ENCODE measurements at places on chromosomes 7 and 10.

DNA sequence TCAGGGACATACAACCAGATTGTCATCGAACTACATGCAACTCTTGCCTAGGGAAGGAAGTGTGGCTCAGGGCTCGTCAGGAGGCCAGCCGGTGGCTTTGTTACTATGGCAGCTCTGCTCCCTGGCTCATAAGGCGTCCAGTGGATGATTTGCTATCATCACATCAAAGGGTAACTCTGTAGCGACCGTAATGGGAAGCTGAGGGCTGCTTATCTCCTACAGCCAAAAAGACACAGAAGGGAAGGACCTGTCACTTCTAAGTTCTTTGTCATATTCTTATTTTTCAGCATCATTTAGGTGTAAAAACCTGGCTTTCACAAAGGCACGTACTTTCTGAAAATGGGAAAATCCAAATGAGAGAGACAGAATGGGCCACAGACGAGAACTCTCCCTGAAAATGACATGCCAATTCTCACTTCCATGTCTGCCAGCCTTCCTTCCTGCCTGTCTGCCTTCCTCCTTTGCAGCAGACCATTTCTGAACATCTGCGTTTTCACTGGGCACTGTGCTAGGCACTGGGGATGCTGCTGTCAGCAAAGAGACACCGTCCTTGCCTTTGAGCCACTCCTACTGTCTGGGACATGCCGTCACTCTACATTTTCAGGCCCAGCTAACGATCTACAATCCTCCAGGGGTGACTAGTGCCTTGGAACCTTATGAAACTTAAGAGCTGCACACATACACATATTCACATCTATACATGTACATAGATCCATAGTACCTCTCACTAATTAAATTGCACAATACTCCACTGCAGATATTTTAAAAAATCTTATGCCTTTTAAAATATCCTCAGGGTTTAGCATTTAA is 26.9 kb downstream of the ENKUR start:
- DNase-seq: no peak

- DNase-seq: no peak
Observed at GRCh38 chr10:105506262-105506661, 865.2 kb downstream of the SORCS3 start.

DNA sequence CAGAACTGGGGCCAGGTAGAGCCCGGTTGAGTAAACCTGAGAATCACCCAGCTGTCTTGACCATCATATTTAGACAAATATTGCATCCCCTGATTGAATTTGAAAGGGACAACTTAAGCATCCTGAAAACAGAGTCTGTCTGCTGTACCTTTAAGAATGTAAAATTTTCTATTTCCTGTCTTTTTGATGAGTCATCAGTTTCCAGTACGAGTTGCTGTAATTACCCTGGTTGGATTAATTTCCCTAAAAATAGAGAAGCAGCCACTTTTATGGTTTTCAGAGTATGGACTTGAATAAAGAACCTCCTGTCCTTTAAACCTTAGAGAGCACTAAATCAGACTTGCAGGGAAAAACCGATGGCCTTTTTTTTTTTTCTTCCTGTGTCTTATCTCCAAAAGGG is 164.6 kb upstream of the SH2B2 start:
- DNase-seq: peak; percentile 74

GRCh38 chr10:110033701-110034235 is 26.0 kb downstream of the ADD3 start:
- DNase-seq: no peak

- no peak for DNase-seq
Observed at GRCh38 chr7:66379542-66380160, 174.5 kb downstream of the TPST1 start.

- no peak for DNase-seq
Observed at GRCh38 chr7:109256762-109257560, 687.3 kb downstream of the DNAJB9 start.

- DNase-seq: no peak
Observed at GRCh38 chr7:113143486-113144257, 25.3 kb upstream of the SMIM30 start.

DNA sequence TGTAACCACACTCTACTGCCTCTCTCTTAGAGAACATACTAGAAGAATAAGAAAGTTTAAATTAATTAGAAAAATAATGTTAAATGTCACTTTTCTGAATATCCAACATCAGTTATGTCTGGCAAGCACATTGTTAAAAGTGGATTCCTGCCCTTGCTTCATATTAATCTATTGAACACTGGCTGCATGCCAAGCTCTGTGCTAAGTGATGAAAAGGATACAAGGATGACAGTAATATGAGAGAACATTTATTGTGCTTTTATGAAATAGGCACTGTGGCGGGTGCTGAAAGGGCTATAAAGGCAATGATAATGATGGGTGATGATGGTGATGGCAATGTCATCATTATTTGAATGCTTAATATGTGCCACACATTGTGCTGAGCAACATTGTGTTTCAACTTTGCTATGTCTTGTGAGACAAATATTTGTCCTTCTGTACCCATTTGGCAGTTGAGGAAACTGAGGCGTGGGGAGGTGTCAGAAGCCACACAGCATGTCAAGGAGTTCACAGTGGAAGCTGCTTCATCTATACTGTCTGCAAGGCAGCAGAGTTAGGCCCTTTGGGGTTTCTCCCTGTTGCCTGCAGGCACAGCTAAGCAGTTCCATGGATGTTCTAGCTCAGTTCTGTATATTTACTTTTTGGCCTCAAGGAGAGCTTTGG is 64.2 kb upstream of the RAPGEF5 start:
- DNase-seq: no peak

- DNase-seq: no peak
Observed at GRCh38 chr7:96238976-96239766, 82.7 kb downstream of the SLC25A13 start.

GRCh38 chr7:30646154-30646553 is 36.1 kb downstream of the CRHR2 start:
- DNase-seq: no peak

GRCh38 chr7:34247468-34247867 is 342.1 kb downstream of the BMPER start:
- no peak for DNase-seq

DNA sequence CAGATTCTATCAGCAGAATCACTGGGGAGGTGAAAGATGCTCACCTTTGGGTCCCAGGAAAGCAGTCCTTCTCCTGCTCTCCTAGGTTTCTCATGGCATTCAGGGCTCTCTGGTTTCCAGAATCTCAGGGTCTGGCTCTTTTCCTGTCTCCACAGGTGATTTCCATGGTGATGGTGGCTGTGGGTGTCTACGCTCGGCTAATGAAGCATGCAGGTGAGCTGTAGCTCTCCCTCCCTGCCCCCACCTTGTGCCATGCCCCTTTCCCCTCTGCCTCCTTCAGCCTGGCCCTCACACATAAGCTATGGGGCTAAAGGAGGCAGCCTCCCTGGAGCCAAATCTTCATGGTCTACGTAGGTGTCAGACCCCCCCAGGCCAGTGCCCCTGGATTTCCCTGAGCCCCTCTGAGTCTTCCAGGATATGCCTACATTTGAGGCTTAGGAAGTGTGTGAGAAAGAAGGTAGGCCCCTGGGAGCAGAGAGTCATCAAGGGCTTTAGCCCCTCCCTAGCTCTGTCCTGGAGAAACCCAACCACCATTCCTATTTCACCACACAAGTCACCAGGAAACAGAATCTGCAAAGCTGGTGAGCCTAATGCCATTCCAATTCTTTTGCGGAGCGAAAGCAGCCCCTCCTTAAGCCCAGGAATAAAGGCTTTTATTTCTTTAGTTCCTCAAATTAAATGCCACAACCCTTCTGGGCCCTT is 17.2 kb downstream of the TSPAN33 start:
- no peak for DNase-seq

Measured in urothelium cell line (cell line).